T47D (cell line): ENCODE measurements at places on chromosomes 16 and 17.
A peak's percentile ranks its signal among the peaks of the same experiment; 100 is the strongest.

GRCh38 chr17:22512506-22512905 lies 820.2 kb downstream of the KCNJ18 start:
- no peak for DNase-seq

DNA sequence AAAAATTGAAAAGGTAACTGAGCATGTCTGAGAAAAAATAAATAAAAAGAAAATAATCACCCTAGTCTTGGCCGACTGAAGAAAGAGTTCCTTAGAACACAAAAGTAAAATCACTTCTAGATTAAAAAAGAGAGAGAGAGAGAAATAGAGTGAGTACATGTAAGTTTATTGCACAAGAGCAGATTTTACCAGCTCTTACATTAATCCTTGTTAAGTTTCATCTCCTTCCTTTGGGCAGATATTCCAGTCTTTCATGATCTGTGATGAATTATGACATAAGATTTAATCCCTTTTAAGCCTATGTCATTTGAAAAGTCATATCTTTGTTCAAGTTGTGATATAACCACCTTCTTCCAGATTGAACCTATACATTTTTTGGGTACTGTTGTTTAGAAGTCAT lies 54.8 kb downstream of the NFAT5 start:
- no peak for DNase-seq

GRCh38 chr17:69858460-69858859 lies 216.6 kb upstream of the KCNJ16 start:
- DNase-seq = no peak

DNA sequence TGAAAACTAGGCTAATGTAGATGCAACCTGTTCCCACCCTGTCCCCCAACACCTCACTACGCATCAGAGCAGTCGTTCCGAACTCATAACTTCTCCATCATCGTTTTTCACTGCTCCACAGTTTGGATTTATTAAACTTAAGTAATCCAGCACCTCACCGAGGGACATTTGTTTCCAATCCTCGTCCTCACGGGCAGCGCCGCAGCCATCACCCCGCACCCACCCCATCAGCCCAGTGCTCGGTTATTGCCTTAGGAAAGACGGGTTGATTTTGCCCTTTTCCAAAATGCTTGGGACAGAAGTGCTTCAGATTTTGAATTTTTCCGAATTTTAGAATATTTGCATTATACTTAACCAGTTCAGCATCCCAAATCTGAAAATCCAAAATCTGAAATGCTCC lies 71.0 kb upstream of the DOC2B start:
- DNase-seq = no peak

- peak; percentile 59 for DNase-seq
Observed at GRCh38 chr16:31242206-31242605, 17.6 kb upstream of the ITGAM start.

DNA sequence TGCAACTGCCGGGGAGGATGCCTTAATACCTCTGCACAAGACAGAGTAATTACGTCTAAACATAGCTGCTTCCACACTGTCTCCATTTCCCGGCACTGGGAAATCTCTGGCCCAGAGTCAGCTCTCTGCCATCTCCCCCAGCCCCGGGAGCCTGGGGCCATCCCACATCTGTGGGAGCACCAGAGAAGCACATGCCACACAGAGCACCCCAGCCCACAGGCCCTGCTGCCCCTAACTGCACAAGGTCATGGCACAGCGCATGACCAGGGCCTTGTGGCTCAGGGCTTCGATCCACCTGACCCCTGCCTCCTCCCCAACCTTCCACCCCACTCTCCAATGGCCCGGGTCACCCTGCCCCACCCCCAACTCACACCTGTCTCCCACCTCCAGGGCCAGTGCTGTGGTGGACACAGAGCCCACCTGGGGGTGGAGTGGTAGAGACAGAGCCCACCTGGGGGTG lies 36.6 kb upstream of the RBFOX3 start:
- no peak for DNase-seq

- DNase-seq = peak; percentile 41
Observed at GRCh38 chr16:4140652-4141051, 24.4 kb upstream of the ADCY9 start.

- no peak for DNase-seq
Observed at GRCh38 chr17:6555331-6556120, 829 bp downstream of the PITPNM3 start.

DNA sequence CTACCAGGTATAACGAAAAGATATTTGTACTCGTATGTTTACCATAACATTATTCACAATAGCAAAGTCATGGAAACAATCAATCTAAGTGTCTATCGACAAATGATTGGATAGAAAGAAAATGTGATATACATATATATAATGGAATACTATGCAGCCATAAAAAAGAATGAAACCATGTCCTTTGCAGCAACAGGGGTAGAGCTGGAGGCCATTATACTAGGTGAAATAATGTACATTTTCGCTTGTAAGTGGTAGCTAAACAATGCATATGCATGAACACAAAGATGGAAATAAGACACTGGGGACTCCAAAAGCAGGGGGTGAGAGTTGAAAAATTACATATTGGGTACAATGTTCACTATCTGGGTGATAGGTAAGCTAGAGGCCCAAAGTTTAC lies 124.0 kb downstream of the MYO1D start:
- no peak for DNase-seq

DNA sequence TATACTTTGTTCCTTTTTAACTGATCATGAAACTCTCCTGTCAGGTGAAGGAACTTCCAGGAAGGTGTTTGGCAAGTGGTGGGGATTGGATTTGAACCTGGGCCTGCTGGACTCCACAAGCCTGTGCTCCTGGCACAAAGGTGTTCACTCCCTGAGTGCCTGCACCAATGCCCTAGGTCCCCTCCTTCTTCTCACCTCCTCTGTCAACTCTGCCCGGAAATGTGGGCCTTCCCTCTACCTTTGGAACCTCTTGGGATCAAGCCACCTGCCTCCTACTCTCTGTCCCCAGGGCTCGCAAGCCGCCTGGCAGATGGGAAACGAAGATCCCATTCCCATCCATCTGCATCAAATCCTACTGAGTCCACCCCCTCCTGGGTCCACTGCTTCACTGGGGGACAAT lies 40.0 kb downstream of the RTN4RL1 start:
- no peak for DNase-seq

GRCh38 chr17:79078476-79079190 lies 4.0 kb downstream of the ENGASE start:
- DNase-seq = no peak

- DNase-seq = no peak
Observed at GRCh38 chr17:56636265-56636664, 42.8 kb downstream of the NOG start.

DNA sequence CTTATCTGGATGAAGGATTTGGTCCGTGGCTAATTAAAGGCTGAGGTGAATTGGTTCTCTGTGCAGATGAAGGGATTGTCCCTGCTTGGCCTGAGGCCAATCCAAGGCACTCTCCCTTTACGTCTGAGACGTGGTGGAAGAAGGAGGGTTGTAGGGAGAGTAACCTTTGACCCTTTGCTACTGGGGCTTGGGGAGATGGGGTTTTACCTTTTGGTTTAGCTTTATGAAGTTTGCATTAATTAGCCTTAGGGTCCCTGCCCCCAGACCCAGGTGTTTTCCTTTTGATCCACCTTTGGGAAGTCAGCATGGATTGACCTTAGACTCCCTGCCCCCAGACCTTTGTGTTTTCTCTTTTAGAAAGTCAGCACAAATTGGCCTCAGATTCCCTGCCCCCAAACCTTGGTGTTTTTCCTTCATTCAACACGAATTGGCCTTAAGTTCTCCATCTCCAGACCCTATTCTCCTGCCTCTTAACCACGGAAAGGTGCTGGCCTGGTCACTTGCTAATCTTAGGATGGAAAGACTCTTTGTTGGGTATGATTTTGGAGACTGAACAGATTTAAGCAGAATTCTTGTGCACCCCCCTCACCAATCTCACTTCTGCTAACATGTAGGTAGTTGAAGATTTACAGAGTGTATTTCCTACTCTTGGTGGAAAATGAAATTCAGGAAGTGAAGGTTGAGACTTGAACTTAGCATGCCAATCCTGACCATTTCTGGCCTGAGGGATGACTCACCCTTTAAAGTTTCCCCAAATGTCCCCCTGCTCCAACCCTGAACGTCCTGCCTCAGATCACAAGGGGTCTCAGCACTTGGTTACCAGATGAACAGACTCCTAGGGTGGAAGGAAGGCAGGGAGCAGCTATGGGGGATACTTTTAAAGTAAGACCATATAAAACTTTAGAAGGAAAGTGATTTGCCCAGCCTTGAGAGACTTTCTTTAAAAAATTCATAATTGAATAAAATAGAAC lies 23.1 kb upstream of the MMD start:
- DNase-seq = no peak

DNA sequence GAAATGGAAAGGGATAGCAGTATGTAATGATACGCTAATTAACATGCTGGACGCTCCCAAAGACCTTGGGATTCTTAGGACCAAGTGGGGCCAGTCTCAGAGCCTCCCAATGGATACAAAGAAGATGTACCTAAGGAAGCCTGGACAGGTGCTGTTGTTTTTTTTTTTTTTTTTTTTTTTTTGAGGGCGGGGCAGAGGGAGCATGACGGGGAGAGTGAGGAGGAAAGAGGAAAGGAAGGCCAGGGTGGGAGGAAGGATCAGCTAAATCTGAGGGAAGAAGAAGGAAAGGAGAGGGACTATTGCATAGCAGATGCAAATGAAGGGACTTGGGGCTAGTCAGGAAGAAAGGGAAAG lies 2.5 kb downstream of the VAMP2 start:
- DNase-seq = no peak

DNA sequence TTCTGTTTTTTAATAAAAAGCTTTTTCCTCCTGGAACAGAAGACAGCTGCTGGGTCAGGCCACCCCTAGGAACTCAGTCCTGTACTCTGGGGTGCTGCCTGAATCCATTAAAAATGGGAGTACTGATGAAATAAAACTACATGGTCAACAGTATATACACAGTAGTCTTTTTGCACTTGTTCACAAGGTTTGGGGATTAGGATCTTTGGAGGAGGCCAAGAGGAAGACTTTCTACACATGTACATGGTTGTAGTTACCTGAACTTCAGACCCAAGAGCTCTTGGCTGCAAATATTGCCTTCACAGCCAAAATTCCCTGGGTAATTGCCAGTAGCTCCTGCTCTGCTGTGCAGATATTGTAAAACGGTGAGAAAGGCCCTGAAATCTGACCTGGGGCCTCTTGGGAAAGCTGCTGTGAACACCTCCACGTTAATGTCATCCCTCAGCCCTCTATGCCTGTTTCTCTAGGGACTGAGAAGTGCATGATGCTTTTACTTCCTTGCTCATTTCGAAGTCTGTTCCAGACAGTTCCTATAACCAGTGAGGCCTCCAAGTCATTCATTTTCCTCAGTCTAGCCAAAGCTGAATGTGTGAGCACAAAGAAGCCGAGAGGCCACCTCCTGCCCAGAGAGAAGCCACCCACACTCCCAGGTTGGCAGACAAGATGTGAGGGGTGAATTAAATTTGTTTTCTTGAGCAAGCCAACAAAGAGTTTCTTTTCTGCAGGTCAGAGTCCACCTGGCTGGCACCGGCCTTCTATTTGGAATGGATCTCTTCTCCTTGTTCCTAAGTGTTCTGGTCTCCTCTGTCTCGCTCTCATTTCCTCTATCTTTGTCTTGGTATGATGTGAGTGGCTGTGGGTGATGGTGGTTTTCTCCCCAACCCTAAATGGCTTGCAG lies 15.9 kb downstream of the ANKRD40 start:
- DNase-seq = no peak

GRCh38 chr16:51569203-51569931 lies 418.3 kb upstream of the SALL1 start:
- DNase-seq = no peak

DNA sequence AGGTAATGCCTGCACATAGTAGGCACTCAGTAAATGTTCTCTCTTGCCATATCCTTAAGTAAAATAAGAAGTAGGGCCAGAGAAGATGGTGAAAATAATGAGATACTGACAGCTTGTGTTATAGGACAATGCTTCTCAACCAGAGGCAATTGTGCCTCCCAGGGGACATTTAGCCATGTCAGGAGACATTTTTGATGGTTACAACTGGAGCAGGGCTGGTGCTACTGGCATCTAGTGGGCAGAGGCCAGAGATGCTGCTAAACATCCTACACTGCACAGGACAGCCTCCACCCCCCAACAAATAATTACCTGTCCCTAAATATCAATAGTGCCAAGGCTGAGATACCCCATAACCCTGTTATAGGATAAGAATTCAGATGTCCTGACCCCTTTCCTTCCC lies 1.7 kb downstream of the RAD51D start:
- peak; percentile 72 for DNase-seq

GRCh38 chr17:78258323-78259191 lies 27.1 kb downstream of the TMEM235 start:
- no peak for DNase-seq

- peak; percentile 48 for DNase-seq
Observed at GRCh38 chr17:77049440-77049839, 91.3 kb upstream of the SEC14L1 start.

- peak; percentile 54 for DNase-seq
Observed at GRCh38 chr16:54160939-54161897, 125.4 kb downstream of the IRX3 start.

DNA sequence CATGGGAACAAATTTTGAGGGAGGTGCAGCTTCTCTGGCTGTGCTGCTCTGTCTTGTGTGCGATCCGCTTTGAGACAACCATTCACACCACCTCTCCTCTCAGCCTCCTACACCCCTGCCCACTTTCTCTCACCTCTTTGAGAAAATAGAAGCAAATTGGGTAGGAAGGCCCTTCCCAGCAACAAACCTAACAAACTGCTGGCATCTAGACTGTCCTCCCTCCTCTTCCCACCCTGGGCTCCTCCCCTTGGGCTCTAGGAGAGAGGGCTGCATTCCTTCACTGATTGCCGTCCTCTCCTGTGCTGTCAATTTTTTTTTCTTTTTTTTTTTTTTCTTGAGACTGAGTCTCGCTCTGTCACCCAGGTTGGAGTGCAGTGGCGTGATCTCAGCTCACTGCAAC lies 13.5 kb downstream of the CDIPT start:
- no peak for DNase-seq

- no peak for DNase-seq
Observed at GRCh38 chr17:1003972-1004768, 7.2 kb downstream of the TIMM22 start.

DNA sequence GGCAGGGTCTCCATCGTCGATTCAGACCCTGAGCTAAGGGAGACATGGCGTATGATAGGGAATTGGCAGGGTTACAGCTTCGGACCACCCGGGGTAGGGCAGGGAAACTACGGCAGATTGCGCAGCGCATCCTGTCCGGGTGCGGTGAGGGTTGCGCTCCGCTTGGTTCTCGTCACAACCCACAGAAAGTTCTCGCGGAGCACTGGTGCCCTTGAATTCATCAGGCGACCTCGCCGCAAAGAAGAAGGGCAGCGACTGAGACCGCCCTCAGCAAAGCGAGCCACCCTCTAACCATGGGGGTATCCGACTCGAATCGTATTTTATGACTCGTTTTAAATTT lies 1.2 kb downstream of the HS3ST3B1 start:
- DNase-seq = peak; percentile 9
